ENCODE measurements at places on chromosomes 5 and 9.

- DNase-seq = no peak
Measured at GRCh38 chr5:73940801-73941200, 314.8 kb downstream of the ARHGEF28 start.

DNA sequence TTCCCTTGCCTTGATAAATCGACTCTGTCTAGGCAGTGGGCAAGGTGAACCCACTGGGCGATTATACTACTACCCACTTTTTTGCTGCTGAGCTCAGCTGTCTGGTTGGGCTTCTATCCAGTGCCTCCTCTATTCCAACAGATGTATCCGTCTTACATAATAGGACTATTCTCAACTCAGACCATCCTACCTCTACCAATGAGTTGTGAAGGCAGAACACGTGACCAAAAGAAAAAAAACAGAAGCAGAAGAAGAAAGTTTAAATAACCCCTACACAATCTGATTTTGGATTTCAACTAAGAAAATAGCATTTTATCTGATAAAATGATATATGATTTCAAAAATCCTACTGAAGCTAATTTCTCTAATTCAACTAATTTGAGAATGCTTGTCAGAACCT lies 16.2 kb upstream of the SHOC1 start:
- no peak for DNase-seq

DNA sequence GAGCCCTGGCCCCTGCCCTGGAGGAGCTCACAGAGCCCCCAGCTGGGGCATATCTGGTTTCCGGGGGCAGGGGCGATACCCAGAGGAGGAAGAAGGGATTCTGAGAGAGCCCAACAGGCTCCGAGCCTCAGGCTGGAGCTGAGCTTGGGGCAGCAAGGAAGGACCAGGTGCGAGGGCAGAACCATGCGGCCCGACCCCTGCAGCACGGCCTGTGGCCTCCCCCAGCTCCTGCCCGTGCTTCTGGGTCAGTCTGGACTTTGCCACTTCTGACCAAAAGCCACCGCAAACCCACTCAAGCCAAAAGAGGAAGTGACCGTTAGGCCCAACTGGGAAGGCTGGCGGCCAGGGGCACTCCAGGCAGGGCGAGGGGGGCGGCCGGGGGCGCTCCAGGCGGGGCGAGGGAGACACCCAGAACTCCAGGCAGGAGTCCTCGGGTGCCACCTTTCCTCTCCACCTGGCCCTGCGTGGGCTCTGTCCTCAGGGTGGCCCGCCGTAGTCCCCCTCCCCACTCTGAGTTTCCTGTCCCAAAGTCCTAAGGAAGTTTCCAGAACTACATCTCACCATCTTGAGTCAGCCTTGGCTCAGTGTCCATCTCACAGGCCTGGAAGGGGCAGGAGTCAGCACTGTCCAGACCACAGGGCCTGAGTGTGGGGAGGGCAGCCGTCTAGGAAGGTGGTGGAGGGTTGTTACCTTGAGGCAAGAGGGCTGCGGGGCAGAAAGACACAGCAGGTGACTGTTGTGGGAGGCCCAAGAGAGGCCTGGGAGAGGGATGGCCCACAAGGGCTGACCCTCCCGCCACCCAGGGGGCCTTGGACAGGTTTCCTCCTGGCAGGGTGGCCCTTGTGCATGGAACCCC lies 946 bp upstream of the LTC4S start:
- DNase-seq = no peak

GRCh38 chr5:154345255-154345952 lies 100.4 kb upstream of the SAP30L start:
- DNase-seq = no peak

Measured in activated CD4-positive, alpha-beta memory T cell treated with anti-CD3 and anti-CD28 coated beads, Interleukin-2, amount 10 ng/mL, durations not matched to agents 7 days and 5 days (primary cell).